ENCODE measurements at places on chromosomes 4 and X. TPM values are rescaled to one million over a fixed set of nuclear protein-coding genes. Genes with fewer than 3 reads are reported as not detected.
A peak's percentile ranks its signal among the peaks of the same experiment; 100 is the strongest.

Gene SRPK3
- total RNA-seq: 0.60 TPM

Gene KCND1
- 4.3 TPM for total RNA-seq

Gene TMEM175
- 29.9 TPM for total RNA-seq

Gene CTAG2
- total RNA-seq: not detected

Gene PFKFB1
- 0.47 TPM for total RNA-seq

- peak; percentile 22 for DNase-seq
Observed at GRCh38 chr4:28225050-28225449, 1364.4 kb downstream of the STIM2 start.

GRCh38 chr4:140308366-140309123 is 64.9 kb upstream of the SCOC start:
- DNase-seq: peak; percentile 51

DNA sequence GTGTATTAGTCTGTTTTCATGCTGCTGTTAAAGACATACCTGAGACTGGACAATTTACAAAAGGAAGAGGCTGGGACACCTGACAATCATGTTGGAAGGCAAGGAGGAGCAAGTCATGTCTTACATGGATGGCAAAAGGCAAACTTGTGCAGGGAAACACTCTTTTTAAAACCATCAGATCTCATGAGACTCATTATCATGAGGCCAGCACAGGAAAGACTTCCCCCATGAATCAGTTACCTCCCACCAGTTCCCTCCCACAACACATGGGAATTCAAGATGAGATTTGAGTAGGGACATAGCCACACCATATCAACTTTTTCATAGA is 11.2 kb downstream of the TENT5D start:
- no peak for DNase-seq

- DNase-seq: peak; percentile 65
Observed at GRCh38 chr4:1809754-1810502, 16.8 kb downstream of the FGFR3 start.

DNA sequence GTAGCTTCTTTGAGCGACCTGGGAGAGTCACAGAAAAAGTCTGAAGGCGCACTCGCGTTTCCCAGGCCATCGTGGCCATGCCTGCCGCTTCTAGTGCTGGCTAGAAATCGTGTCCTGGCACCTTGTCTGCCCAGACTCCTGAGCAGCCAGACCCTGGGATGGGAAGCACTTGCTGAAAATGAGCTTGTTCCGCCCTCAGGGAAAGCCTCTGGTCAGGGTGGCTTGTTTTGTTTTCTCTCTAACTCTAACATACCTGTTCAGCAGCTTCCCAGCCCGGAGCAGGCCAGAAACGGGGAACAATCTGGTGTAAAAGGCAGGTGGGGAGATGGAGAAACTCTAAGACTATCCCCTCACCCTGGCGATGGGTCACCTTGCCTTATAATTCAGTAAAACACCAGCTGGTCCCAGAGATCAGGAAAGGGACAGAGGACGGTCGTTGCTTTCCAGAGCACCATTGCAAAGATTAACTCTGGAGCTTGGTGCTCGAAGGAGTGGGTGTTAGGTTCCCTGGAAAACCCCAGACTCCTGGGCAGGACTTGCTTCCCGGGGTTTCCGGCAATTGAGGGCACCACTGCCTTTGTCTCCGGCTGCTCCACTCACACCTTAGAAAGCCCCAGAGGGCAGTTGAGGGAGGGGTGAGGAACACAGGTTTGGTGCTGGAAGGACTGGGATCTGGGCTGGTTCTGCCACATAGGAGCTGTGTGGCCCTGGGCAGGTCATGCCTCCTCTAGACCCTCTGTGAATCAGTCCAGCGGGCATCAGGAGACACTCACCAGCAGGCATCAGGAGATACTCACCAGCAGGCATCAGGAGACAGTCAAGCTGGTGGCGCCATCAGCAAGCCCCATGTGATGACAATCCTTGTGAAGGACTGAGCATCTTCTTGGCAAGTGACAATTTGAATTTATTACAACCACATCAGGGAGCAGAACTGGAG is 4.5 kb upstream of the SH3TC1 start:
- no peak for DNase-seq

DNA sequence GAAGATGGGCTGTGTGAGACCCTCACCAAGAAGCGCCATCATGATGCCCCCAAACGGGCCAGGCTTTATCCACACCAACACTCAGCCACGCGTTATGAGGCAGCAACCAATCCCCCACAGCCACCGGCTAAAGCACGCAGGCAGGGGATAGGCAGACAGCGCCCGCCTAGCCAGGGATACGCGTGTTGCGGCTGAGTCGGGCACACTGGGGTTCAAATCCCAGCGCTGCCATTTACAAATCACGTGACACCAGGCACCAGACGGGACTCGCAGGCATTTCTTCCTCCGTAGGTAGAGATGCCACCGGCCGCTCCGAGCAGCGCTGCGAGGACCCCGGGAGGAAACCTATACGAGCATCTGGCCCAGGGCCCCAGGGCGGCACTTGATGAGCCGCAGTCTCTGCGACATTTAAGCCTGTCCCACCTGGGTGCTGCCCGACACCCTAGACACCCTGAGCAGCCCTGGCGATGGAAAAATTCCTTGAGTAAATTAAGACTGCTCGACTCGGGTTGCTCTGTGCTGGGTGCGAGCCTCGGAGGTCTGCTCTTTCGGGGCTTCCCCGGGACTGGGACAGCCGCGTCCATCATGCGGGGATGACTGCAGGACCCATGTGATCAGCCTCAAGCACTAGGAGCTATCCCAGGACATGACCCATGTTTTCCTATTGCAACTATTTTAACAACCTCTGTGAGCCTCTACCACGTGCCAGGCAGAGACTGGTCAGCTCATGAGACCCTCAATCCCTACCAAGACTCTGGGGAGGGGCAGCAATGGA is 6.3 kb downstream of the ABLIM2 start:
- DNase-seq: no peak

DNA sequence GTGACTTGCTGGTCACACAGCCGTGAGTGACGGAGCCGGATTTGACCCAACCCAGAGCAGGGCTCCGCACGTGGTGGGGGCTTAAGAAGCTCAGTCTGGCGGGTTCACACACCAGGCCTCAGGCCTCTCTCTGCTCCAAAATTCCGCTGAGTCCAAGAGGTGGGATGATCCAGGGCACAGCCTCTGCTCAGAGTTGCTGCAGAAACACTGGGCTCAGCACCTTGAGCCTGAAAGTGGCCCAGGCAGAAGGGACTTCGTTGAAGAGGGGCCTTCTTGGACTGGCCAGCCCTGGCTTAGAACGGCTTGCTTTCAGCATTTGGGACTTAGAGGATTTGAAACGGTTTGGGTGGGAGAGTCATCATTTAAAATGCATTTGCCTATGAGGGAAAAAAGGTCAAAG is 21.2 kb downstream of the EVC start:
- DNase-seq: no peak

DNA sequence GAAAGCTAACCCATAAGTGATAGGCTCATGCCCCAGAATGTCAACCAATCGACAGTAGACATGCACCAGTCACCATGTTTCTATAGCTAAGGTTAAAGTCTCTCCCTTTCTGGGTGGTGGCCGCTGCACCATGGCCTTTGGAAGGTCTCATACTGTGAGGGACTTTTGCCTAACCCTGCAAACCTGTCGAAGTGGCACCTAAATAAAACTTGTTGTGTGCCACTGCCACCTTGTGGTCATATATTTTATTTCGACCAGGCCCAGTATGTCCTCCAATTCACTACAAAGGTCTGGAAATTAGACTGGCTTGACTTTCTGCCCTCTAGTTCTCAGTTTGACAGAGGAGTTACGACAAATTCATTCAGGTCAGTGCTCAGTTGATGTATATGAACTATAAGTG is 163.1 kb downstream of the SMARCA1 start:
- DNase-seq: no peak

DNA sequence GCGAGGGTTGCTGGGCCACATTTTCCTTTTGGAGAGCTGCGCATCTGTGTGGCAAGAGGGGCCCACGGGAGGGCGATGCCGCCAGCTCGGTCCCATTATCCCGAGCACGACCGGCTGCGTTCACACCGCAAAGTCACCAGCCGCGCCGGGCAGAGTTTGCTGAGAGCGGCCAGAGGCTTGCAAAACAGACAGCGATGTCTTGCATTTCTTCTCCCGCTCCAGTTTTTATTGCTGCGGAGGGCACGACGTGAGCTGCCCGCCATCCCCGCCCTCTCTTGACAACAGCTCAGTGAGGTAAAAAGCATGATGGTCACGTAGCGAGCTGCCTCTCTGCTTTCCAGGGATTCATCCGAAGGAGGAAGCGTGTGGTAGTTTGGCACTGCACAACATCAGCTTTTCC is 102.1 kb upstream of the TENM3 start:
- DNase-seq: peak; percentile 13

DNA sequence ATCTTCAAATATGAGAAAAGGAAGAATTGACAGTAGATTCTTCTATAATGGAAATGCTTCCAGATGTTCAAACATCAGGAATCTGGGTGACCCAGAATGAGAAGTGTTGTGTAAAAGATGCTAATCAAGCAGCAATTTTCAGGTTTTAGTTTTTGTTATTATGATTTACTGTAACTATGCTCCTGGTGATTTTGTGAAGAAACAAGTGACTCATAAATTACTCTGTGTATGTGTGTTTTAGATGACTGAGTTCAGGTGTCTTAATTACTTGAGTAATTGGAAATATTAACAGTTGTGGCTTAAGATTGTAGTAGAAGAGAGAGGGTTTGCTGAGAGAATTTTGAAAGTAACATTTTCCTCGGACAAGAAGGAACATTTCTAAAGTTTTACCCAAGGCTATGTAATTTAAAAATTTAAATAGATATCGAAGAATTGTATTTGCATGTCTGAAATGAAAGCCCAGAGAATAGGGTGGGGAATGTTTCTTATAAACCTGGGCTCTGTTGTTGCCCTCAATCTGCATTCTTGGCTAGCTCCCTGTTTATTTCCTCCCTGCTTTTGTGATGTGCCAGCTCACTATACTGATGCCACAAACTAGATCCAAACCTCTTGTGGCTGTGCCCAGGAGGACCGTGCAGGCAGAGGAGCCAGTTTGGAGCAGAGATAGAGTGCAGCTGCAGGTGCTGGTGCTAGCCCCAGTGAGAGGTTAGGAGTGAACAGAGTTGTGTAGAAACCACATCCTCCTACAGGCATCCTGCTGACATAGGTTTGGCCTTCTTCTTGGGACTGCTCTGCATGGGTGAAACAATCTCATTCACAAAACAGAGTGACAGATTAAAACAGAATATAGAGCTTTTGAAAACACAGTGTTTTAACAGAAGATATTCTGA is 25.4 kb upstream of the TNIP3 start:
- DNase-seq: no peak

DNA sequence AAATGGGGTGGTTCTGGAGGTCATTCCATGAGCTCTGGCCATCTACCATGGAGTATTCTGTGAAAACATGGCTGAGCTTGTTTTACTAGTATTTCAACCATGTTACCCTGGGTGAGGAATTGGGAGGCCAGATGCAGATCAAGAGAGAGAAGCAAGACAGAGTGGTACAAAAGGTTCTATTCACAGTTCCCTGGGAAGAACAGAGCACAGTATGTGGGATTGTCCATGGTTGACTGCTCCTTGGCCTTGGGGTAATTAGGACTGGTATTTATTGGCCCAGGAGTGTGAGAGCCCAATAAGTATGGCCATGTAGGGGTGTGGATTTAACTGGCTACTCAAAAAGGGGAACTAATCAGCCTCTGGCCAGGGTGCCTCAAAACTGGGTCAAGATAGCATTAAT is 239.7 kb upstream of the GATB start:
- no peak for DNase-seq

GRCh38 chr4:111632641-111633151 is 512.6 kb upstream of the FAM241A start:
- DNase-seq: no peak

GRCh38 chrX:1072637-1073377 is 139.6 kb downstream of the CRLF2 start:
- no peak for DNase-seq

DNA sequence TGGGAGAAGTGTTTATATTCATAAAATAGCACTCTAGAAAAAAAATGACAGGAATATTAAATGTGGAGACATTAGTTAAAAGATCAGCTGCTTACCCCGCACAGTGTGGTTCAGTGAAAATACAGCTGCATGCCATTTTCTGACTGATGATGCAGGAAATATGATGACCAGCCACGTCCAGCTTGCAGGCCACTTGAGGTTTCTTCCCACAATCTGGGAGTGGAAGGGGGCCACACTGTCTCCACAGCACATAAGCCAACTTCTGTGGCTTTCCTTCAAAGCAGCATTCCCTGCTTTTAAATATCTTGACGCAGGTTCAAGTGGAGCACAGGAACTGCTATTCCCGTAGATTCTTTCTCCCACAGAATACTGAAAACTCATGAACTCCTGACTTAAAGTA is 173.4 kb upstream of the GALNT7 start:
- DNase-seq: no peak

- no peak for DNase-seq
Observed at GRCh38 chrX:9293051-9293496, 171.8 kb upstream of the TBL1X start.

DNA sequence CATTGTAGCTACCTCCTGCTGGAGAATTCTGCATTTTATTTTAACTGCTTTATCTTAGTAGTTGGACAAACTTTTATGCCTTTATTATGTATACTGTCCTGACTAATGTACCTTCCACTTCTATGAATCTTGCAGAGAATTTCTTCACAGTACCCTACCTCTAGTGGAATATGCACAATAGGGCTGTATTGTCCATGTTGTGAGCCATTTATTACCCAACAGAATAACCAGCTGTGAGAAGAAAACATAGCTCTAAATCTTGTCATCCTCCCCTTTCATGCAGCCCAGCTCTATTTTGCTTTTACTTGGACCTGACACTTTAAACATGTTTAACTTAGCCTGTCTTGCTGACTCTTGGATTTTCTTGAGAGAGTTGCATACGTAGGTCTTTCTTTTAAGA is 56.2 kb downstream of the MCUB start:
- no peak for DNase-seq

GRCh38 chrX:135411893-135412292 is 9.9 kb upstream of the SMIM10L2A start:
- no peak for DNase-seq

- no peak for DNase-seq
Observed at GRCh38 chrX:134933911-134934310, 56.9 kb upstream of the SMIM10 start.

DNA sequence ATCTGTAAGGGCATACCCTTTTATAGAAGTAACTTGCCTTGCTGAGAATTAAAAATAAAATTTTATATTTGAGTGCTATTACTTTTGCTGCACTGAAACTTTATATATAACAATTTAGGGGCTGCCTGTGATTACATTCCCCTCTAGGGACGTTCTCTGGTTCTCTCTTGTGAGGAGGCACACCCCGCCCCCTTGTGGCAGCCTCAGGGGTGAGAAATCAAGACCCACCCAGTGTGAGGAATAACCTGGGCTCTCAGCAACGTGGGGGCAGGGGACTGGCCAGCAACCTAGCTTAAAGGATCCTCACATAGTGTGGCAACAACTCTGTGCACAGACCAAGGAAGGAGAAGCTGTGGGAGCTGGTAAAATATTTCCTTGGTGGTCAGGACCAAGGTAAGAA is 43.7 kb downstream of the MAGEA9 start:
- DNase-seq: no peak
